Stimulated activated CD4-positive, alpha-beta T cell treated with anti-CD3 and anti-CD28 coated beads, Interleukin-1b, Interleukin-23, amount 100 ng/mL, for 1 hour (primary cell): ENCODE measurements at places on chromosomes 5 and 9.

GRCh38 chr9:37929441-37929895 lies 25.5 kb upstream of the SLC25A51 start:
- no peak for DNase-seq

DNA sequence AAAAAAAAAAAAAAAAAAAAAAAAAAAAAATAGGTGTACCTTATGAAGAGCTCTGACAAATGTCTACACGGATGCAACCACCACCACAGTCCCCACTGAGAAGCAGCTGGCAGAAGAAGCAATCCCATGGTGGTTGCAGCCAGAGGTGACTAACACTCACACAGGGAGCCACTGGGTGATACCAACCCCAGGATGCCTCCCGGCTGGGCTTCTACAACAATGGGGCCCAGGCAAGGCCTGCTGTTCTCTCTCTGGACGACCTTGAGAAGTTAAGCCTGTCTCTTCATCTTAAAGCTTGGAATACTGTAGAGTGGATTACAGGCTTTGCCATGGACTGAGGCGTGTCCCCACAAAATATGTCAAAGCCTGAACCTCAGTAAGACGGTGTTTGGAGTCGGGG lies 104.1 kb downstream of the ROR2 start:
- no peak for DNase-seq

GRCh38 chr5:100772006-100772405 lies 131.1 kb downstream of the ST8SIA4 start:
- DNase-seq = no peak

GRCh38 chr5:130198927-130199326 lies 294.7 kb downstream of the CHSY3 start:
- DNase-seq = no peak

DNA sequence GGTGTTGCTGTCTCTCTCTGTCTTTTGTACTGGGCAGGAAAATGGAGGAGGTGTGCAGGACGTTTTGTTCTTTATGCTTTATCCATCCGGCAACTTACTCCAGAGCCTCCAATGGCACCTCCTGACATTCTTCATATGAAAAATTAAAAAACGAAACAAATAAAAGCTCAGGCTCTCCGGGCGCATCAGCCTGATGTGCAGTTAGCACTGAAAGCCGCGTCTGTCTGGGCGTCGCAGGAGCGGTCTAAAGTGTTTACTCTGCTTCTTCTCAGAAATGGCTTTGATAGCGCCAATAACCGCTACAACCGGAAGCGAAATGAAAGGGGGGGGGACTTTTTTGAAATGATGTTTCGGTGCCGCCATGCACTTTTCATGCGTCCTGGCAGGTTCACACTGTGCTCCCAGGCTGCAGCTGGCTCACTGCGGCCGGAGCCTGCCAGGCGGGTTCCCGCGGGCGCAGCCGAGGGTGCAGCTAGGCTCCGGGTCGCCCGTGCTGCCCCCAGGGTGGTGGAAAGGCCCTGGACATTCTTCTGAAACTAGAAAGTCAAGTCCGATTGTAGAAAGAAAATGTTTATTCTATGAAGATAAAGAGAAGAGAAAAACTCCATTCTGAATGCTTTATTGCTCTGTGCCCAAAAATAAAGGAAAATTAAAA lies 407.7 kb upstream of the IRX1 start:
- DNase-seq = no peak

GRCh38 chr5:151030379-151030778 lies 10.0 kb downstream of the GPX3 start:
- DNase-seq = no peak

DNA sequence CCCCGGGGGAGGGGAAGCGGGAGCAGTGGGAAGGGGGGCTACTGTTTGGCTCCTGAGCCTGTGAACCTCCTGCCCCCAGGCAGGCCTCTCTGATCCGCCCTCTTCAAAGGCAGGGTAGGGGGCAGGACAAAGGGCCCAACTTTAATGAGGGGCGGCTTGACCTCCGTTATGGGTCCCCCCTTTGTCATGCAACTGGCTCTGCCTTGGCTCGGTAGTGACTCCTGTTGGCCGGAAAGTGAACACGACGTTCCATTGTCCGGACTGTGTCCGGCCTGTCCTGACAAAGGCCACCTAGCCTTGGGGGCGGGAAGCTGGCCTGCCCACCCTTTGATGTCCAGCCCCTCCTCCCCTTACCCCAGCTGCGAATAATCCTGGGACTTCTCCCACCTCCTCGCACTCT lies 1.3 kb downstream of the CDX1 start:
- DNase-seq = no peak
